ENCODE measurements at places on chromosomes 6 and 20.

DNA sequence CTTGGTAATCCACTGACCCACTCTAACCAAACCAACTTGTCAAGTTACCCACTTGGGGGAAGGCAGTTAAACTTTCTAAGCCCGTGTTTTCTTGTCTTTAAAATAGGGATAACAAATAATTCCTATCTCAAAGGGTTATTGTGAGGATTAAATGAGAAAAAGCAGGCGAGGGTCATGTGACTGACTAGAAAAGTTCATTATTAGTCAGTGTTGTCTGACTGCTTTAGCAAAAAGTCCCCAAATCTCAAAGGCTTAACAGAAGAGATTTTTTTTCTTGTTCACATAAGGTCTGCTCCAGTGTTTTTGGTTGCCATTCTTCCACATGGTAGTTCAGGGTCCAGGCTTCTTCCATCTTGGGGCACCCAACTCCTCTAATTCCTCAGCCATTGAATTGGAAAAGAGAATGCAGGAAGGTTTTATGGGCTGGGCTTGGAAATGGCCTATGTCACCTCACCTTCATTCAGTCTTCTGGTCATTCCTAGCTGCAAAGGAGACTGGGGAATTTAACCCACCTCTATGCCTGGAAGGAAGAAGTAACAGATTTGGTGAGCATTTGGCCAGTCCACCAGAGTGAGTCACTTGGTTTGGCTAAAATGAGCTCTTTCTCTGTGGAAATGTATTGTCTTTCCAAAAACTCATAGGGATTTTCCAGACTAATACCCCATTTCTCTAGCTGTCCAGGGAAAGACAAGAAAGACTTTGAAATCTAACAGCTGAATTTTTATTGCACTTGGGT, 77.0 kb downstream of the CAP2 start:
- no peak for DNase-seq

- DNase-seq: no peak
Measured at GRCh38 chr20:54167909-54168872, 5.6 kb downstream of the CYP24A1 start.

- DNase-seq: no peak
Measured at GRCh38 chr6:155181498-155181897, 82.3 kb upstream of the CLDN20 start.

- DNase-seq: no peak
Measured at GRCh38 chr6:145924600-145924999, 39.6 kb downstream of the SHPRH start.

DNA sequence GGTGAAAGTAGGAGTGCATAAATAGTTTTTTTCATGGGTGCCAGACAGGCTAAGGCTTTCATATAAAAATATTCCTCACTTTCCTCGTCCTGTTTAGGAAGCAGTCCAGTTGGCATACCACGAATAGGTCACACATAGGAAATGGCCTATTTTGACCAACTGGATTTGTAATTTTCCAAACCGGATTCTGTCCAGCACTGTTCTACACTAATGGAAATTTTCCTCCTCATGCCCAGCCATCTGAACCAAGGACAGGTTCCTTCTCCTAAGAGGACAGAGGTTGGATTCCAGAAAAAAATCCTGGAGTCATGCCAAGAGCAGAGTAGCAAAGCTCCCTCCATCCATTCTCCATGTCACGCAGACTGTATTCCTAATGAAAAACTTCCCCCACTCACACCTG, 43.1 kb downstream of the PANK2 start:
- DNase-seq: no peak

DNA sequence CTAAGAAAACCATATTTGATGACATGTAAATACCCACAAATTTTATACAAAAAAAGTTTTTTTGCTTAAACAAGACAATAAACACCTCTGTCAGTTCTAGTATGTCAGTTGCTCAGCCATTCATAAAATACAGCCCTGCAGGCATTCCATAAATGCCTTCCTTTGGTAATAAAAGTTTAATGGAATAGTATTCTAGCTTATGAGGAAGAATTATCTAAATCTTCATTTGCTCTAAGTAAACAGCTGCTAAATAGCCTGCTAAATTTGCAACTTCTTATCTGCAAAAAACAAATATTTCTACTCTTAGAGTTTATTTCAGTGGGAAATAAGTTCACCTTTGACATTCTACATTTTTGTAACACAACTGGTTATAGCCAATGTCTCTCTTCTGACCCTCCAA, 108.8 kb downstream of the SMLR1 start:
- no peak for DNase-seq

GRCh38 chr6:5771759-5772390, 234.8 kb downstream of the NRN1 start:
- no peak for DNase-seq
